ENCODE measurements at places on chromosomes 1 and 21.

DNA sequence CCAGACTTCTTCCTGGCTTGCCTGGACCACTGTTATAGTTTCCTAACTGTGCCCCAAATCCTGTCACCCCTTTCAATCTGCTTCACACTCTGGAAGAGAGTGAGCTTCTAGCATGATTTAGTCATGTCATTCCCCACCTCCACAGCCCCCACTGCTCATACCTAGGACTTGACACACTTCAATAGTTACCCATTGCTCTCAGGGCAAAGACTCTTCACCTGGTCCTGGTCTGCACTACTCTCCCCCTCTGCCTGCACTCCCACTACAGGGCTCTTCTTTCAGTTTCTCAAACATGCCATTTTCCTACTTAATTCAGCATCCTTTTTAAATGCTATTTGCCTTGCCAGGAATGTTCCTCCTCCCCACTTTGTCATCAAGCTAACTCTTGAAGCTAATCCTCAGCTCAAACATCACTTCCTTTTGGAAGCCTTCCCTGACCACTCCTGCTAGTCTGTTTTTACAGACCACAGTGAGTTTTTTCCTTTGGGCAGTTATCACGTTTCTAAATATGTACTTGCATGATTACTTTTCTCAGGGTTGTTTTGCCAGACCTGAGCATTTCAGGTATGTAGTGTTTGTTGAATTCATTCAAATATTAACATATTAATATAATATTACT is 24.7 kb downstream of the CYP2J2 start:
- no peak for DNase-seq

- no peak for DNase-seq
Measured at GRCh38 chr1:175073633-175074032, 6.0 kb downstream of the TNN start.

DNA sequence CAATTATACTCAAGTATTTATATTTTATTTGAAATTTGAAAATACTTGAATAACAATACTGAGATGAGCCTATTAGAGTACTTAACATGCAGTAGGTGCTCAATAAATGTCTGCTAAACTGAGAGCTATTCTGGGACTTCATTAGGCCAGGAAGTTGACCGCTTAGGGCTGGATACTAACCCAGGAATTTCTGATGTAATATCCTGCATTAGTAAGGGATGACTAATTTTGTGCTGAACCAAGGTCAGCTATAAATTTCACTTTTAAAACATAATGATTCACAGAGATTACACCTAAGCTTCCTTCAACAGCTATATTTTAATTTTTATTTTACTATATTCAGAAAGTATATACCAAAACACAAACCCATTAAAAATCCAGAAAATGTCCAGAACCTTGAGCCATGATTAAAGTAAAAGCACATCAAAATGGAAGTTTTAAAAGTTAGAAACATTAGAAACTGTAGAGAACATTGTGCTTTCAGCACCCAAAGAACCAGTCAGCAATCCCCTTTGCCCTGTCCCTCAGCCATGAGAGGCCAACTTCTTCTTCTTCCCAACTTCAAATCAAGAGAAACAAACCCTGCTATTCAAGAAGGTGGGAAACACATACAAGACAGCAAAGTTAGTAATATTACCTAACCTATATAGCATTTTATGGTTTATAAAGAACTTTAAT is 35.4 kb downstream of the WNT2B start:
- DNase-seq: peak; percentile 41

- DNase-seq: no peak
Measured at GRCh38 chr1:40039245-40039756, 1.2 kb upstream of the CAP1 start.

- no peak for DNase-seq
Measured at GRCh38 chr1:200367841-200368534, 41.8 kb downstream of the ZNF281 start.

- DNase-seq: no peak
Measured at GRCh38 chr1:6969762-6970161, 184.5 kb downstream of the CAMTA1 start.

Measured in activated CD4-positive, alpha-beta T cell treated with anti-CD3 and anti-CD28 coated beads, Interleukin-10, Interleukin-2, amounts not matched to agents 100 ng/mL and 50 ng/mL, durations not matched to agents 16 hours and 8 hours (primary cell).